Esophagus muscularis mucosa (tissue), 4 donors: ENCODE measurements at places on chromosomes 6 and 20. TPM values are rescaled to one million over a fixed set of nuclear protein-coding genes. Genes with fewer than 3 reads are reported as not detected.

Gene RSPO3
- 123 TPM for total RNA-seq

Gene CD24
- 1.3 TPM for total RNA-seq

Gene C20orf144
- 0.23 TPM for total RNA-seq

Gene CPXM1
- total RNA-seq = 0.45 TPM

Gene NKX2-4
- not detected for total RNA-seq

Gene OR2H2
- total RNA-seq = not detected

Gene KCNK17
- total RNA-seq = not detected

Gene B3GAT2
- not detected for total RNA-seq

Gene NFATC2
- 8.8 TPM for total RNA-seq

Gene GPX5
- not detected for total RNA-seq

Gene MCHR2
- total RNA-seq = not detected

Gene WDR27
- 18.4 TPM for total RNA-seq

Gene EPB41L1
- 40.7 TPM for total RNA-seq

Gene CDSN
- not detected for total RNA-seq

Gene ABHD16B
- not detected for total RNA-seq

Gene HSPA1L
- 1.2 TPM for total RNA-seq
